ENCODE measurements at places on chromosomes 7 and 10.

- no peak for DNase-seq
Observed at GRCh38 chr7:50953303-50953702, 170.6 kb upstream of the GRB10 start.

DNA sequence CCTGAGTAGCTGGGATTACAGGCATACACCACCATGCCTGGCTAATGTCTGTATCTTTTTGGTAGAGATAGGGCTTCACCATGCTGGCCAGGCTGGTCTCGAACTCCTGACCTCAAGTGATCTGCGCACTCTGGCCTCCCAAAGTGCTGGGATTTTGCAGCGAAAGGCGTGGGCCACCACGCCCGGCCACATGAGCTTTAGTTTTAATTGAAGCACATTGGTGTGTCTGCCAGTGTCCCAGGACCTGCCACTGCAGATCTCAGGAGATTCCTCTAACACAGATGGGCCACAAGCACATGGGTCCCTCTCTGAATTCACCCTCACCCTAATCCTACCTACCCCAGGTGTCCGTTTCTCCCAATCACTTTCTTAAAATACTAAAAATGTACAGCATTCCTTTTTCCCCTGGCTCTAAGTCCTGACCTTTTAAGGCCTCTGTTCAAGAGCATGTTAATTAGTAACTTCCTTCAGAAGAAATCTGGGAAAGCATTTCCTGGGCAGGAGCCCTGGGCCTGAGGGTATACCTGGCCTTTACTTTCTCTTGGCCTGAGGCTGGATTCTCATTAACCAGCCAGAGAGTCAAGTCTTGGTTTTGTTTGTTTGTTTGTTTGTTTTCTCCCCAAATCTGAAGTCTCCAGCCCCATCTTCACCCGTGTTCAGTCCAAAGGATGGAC lies 82.6 kb downstream of the PRPF18 start:
- DNase-seq: no peak

- no peak for DNase-seq
Observed at GRCh38 chr10:98274562-98274961, 6.6 kb upstream of the LOXL4 start.

DNA sequence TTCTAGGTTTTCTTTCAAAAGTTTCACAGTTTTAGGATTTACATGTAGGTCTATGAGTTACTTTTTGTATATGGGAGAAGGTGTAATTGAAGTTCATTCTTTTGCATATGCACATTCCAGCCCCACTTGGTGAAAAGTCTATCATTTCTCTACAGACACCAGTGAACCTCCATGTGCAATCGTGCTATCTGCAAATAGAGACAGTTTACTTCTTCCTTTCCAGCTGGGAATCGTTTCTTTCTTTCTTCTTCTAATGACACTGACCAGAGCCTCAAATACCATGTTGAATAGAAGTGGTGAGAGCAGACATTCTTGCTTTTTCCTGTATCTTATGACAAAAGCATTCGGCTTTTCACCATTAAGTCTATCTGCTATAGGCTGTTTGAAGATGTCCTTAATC lies 122.7 kb downstream of the ARHGAP22 start:
- no peak for DNase-seq

DNA sequence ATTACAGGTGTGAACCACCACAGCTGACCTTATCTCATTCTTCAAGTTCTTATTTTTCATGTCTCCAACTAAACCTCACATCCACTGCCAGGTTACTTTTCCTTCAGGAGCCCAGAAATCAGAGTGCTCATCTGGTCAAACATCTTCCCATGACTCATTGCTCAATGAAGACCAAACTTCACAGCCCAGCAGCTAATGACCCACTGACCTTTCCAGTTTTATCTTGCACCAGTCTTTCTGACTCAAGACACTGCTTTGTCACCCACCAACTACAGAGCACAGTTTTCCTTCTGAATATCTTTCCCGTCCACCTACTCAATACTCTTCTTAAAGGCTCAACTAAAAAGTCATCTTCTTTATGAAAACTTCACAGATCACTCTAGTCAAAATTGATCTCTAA lies 245.1 kb downstream of the CHCHD3 start:
- DNase-seq: no peak

- DNase-seq: no peak
Observed at GRCh38 chr7:94909179-94909466, 1.7 kb downstream of the PPP1R9A start.

GRCh38 chr10:12629767-12630165 lies 280.4 kb downstream of the CAMK1D start:
- no peak for DNase-seq

DNA sequence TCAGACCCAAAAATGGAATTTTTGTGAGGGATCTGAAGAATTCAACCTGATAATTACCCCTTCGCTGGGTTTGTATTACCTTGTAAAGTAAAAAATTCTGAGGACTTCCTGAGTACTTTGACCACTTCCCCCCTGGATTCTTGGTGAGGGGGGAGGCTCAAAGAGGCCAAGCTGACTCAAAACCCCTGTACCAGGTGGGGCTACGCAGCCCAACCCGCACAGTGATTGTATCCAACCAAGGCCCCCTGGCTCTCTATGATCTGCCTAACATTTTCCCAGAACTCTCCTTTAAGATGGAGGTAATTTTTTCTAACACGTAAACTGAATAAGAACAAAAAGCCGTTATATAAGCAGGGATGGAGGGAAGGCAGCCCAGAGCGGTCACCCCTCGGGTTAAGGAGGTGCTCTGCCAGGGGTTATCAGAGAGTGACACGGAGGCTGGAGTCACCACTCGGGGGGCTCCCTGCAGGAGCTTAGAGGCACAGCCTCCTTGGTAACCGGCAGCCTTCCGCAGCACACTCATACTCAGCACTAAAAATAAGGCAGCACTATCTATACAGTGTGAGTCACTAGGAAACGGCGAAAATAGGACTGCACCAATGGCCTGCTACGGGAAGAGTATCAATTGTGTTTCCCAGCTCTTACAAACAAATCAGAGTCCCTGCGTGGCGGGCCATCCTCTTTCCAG lies 255.4 kb downstream of the ELMO1 start:
- DNase-seq: no peak

- no peak for DNase-seq
Observed at GRCh38 chr10:126949161-126949503, 43.9 kb downstream of the DOCK1 start.

- no peak for DNase-seq
Observed at GRCh38 chr10:109025172-109025571, 898.1 kb downstream of the XPNPEP1 start.

DNA sequence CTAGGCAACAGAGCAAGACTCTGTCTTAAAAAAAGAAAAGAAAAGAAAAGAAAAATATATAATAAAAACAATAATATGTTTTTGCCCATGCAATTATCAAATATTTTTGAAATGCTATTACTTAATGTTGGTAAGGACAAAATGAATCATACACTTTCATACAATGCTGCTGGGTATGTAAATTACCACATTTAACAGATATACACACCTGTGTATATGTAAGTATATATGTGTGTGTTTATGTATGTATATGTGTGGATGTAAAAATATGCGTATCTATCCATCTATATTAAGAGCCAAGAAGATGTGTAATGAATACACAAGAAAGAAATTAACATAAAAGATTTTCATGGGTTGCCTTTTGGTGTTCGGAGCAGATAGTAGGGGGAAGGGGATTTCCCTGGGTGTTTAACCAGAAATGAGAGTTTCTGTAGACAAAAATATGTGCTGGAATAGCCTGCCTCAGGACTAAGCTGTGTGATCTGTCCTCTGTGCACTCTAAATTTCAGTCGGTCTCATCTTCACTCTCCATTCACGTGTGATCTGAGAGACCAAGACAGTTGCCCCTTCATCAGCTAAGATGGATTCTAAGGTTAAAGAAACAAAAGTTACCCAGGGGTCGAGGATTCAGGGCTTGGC lies 61.2 kb downstream of the PRKCQ start:
- no peak for DNase-seq

DNA sequence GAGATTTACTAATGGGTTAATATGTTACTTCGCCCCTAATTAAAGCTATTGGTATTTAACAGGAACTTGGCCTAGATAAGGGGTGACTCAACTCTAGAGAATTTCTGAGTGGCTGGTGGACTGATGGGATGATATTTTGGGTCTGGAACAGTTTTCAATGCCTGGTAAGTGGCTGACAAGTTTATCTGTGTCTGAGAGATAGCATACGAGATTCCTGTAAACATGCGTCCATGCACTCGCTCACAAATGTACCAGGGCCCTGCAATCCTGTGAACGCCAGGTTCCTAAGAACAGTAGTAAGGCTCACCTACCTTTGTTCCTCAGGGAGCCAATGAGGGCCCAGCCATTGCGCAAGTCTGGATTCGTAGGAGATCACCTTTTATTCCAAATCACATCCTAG lies 683.8 kb upstream of the ANKRD30A start:
- DNase-seq: no peak

- DNase-seq: no peak
Observed at GRCh38 chr10:4331150-4331549, 494.9 kb upstream of the AKR1E2 start.

GRCh38 chr10:122102869-122103525 lies 114.0 kb downstream of the TACC2 start:
- no peak for DNase-seq

GRCh38 chr7:129502708-129503685 lies 666 bp downstream of the SMKR1 start:
- DNase-seq: no peak

DNA sequence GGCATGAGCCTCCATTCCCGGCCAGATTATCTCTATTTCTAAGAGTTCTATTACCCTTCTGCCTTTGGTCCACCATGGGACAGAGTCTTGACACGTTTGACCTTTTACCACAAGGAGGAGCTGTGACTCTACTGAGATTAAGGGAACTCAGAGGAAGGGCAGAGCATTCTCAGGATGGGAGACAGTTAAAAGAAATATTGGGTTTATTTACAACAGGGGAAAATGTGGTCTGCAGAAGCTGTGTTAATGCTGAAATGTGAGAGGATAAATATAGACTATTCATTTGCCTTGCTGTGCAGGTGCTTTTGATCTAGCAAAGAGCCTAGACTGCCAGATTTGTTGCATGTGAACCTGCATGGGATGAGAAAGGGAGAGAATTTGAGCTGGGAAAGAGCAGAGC lies 45.8 kb upstream of the PRSS58 start:
- DNase-seq: peak; percentile 17

DNA sequence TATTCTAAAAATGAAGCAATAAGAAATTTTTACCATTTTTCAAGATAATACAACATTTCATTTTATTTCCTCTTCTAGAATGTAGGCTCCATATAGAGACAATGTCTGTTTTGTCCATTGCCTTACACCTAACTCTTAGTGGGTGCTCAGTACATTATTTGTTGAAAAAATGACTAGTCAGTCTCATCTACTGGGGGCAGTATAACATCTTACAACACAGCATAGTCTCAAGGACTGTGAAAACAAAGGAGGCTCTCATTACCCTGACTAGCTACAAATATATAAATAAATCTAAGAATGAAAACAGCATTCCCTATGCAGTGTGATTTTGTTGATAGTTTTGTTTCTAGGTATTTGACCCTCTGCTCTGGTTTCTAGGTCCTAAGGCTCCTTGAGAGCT lies 11.6 kb downstream of the CRPPA start:
- no peak for DNase-seq

DNA sequence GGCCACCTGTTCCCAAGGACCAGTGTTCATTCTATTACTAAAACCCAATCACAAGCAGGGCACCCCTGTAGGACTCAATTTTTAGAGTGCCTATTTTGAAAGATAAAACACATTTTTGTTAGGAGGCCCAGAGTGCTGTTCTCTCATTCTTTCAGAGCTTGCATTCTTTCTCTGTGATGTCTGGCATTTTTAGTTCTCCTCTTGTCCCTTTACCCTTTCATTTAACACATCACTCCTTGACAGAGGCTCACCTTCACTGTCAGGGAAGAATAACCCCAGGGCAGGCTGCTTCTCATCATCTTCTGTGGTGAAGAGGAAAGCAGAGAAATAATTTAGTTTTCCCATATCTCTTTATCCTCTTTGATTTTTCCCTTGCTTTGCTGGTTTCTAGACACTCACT lies 73.9 kb downstream of the CHRM2 start:
- DNase-seq: no peak

GRCh38 chr10:95363303-95363912 lies 72.6 kb upstream of the PDLIM1 start:
- DNase-seq: no peak

- DNase-seq: no peak
Observed at GRCh38 chr10:103789771-103790201, 65.6 kb downstream of the SH3PXD2A start.

- peak; percentile 69 for DNase-seq
Observed at GRCh38 chr7:74449809-74450397, 3.8 kb upstream of the GTF2IRD1 start.

- DNase-seq: no peak
Observed at GRCh38 chr10:29470355-29470705, 164.4 kb downstream of the SVIL start.
